ENCODE measurements at places on chromosomes 2 and 18.

GRCh38 chr2:30641765-30642345, 165.4 kb downstream of the CAPN13 start:
- DNase-seq = no peak

- no peak for DNase-seq
Observed at GRCh38 chr18:73201940-73202339, 334.2 kb upstream of the NETO1 start.

GRCh38 chr18:64379662-64380061, 230.8 kb upstream of the LINC00305 start:
- no peak for DNase-seq

- no peak for DNase-seq
Observed at GRCh38 chr2:174465327-174465726, 21.5 kb downstream of the GPR155 start.

- no peak for DNase-seq
Observed at GRCh38 chr2:44705876-44706480, 235.5 kb upstream of the SIX3 start.

DNA sequence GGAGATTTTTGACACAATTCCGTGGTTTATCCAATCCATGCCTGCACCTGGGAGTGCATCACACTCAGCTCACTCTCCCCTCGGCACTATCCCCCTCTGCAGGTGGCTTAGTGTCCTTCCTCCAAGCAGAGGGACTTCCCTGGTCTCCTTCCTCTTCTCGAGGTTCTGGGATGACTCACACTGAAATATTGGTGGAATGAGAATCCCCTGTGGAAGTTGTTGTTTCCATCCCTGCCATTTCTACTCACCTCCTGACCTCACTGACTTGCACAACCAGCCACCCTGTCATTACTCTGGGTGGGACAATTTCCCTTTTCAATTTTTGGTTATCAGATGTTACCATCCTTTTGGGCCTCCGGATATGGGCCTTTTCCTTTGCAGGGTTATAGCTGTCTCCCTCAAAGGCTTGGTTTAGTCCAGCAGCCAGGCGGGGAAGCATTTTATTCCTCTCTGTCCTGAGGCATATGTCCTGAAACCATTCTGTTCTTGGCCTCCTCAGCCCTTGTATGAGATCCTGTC, 59.9 kb downstream of the PTPRM start:
- no peak for DNase-seq

GRCh38 chr2:168742258-168742932, 60.0 kb upstream of the NOSTRIN start:
- DNase-seq = no peak
